ENCODE measurements at places on chromosomes 11 and 22.

DNA sequence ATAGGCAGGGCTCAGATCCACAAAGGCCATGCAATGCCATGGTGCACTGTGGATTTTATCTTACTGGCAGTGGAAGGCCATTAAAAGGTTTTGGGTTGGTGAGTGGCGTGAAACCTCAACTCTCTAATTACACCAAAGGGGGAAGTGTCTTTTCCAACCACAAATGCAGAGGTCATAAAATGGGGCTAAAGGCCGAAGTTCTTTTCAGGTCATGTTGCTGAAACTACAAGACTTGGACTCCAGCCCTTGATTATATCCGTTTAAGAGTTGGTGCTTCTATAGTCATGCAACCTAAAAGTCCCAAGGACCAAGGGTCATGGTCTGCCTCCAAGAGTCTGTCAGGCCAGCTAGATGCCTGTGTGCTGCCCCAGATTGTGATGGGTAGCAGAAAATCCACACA, 434.3 kb downstream of the RAB38 start:
- DNase-seq = no peak

DNA sequence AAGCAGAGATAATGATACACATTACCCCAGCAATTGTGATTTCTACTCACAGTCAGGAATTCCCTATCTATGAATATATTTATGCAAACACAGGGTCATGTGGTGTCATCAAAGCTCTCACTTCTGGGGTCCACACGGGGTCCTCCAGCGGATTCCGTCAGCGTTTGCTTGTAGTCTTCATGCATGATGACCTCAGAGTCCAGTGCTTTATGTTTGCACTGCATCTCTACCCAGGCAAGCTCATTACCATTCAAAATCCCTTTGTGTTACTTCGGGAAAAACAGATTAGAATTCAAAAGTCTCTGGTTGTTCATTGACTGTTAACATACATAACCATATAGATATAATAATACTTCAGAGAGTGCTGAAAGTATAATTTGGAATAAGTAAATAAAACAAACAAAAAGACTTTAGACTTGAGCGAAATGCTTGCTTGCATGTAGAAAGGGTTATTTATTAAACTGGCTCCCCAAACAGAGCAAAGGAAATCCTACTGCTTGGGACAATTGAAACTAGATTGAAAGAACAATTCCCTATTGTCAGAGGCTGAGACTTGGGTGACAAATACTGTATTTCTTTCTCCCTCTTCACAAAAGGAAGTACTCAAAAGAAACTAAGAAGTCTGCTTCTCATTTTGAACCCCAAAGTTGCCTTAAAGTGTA, 423.1 kb downstream of the ETS1 start:
- no peak for DNase-seq

DNA sequence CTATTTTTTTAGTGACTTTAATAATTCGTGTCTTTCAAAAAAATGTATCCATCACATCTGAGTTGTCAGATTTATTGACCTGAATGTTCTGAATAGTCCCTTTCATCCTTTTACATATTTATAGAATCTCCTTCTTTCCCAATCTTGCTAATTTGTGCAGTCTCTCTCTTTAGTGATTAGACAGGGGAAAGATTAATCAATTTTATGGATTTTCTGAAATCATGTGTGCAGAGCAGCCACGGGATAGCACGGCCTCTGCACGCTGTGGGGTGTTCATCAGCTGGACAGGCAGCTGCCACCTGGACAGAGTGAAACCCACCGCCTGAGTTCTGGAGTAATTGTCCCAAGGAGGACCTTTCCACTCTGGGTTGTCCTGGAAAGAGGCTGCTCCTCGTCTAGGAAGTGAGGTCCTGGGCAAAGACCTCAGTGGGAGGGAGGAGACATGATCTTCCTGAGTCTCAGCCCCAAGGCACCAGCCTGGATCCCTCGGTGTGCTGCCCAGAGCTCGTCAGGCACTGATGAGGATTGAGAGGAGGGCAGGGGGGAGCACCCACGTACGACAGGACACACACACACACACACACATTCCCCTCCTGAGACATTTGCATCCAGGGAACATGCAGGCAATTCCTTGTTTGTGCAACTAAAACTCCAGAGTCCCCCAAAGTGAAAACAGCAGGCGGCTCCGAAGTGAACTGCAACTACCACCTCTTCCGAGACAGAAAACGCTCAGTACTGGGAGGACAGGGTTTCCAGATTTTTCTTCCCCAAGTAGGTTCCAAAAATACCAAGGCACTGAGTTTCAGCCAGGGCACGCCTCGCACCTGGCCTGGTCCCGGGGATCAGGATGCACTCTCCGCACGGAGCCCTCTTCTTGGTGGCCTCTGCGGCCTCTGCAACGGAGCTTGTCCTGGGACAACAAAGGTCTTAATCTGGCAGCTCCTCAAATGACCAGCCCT, 22.5 kb upstream of the KRTAP5-6 start:
- DNase-seq = no peak

DNA sequence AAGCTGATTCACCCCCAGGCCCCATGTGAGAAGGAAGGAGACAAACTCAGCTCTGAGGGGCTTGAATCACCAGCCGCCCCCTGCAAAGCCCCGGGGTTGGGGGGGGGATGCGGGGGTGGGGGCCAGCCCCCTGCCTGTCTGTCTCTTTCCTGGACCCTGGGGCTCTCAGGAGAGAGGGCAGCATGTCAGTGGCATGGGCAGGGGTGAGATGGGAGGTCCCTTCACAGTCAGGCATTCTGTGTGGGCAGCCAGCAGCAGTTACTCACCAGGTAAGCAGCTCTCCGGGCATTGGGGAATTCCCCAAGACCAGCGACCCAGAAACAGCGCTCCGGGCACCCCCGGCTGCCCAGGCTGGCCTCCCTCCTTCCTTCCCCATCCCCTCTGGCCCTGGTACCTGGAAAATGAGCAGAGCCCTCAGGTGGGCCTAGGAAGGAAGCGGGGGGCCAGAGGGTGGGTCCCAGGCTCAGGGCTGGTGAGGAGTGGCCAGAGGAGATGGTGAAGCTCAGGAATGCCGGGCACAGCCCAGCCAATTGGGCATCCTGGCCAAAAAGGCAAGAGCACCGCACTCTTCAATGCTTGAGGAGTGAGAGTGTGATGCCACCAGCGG, 4.2 kb upstream of the LIF start:
- DNase-seq = no peak

DNA sequence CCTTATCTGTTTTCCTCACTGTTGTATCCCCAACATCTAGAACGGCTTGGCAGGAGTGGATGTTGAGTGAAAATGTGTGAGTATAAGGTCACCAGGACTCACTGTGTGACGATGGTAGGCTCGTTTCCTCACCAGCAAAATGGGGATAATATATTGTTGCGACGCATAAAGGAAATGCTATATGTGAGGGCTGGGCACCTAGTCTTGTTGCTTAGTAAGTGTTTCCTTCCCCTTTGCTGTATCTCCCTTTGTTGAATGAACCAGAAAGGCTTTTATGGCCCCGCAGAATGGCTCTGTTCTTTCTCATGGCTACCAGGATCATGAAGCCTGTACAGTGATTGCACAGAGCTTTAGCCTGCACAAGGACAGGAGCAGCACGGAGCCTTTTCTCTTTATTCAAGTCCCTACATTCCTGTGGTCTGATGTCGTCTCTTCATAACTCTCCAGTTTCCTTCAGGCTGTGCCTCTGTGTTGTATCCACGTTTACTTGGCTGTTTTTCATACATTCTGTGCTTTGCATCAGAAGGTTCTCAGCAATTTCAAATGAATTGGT, 5.4 kb downstream of the TNRC6B start:
- no peak for DNase-seq

- no peak for DNase-seq
These were observed 489 bp downstream of the NUP98 start for GRCh38 chr11:3796801-3797328.

- DNase-seq = peak; percentile 5
These were observed 325.8 kb downstream of the FAT3 start for GRCh38 chr11:92550411-92550810.

DNA sequence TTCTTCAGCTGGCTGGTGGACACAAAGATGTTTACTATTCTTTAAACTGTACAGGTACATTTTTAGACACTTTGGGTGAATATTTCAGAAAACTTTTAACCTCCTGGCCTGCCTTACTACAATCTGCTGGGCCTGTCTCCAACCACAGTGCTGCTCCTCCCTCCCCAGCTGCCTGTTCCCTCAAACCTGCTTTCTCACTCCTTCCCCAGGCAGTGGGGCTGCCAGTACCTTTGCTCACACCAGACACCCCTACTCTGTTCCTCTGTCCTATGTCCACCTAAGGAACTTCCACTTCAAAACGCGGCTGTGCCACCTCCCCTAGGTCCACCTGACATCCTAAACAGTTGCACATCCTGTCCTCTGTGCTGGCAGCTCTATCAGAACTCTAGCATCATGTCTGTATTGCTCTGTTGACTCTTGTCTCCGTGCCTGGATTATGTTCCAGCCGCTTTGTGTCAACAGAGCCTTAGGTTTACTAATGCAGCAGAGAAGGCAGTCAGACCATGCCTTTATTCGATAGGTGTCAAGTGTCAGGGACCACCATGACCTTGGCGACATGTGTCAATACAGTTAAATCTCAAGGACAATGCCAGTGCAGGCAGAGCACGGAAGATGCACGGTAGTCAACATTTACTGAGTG, 13.4 kb downstream of the ZP1 start:
- no peak for DNase-seq

GRCh38 chr11:105156231-105156630, 16.7 kb upstream of the CARD18 start:
- DNase-seq = no peak

DNA sequence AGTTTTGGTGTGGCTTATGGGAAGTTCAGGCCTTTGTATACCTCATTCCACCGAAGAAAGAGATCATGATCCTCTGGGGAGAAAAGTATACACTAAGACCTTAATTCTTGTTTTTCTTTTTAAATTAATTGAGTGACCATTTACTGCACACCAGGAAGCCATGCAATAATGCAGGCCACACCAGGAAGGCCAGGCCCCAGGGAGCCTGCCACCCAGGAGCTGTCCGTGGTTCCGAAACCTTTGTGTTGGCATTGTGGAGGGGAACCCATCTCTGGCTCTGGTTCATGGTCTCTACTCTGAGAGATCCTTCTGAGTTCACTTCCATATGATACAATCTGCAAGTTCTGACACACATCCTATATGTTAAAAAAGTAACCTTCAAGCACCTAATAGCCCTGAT, 291.8 kb downstream of the MIAT start:
- no peak for DNase-seq

- DNase-seq = no peak
These were observed 174.4 kb upstream of the NARS2 start for GRCh38 chr11:78748918-78749690.

- DNase-seq = no peak
These were observed 12.2 kb downstream of the SLC35C1 start for GRCh38 chr11:45817191-45817590.

DNA sequence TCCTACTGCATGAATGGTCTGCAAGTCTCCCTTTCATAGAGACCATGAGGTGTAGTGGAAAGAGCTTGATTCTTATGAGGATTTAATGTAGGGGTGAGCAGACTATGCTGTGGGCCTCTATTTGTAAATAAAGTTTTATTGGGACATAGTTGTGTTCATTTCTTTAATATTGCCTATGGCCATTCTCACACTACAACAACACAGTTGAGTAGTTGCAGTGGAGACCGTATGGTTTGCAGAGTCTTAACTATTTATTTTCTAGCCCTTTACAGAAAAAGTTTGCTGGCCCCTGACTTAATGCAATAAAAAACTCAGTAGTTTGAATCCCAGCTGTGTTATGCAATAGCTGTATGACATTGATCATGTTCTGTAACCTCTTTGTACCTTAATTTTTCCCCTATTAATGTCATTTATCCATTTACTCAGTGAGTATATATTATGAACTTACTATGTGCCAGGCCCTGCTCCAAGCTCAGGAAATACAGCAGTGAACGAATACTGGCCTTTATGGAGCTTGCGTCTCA, 106.3 kb downstream of the ATXN10 start:
- no peak for DNase-seq

- no peak for DNase-seq
These were observed 97.2 kb downstream of the PIWIL4 start for GRCh38 chr11:94664346-94664745.

DNA sequence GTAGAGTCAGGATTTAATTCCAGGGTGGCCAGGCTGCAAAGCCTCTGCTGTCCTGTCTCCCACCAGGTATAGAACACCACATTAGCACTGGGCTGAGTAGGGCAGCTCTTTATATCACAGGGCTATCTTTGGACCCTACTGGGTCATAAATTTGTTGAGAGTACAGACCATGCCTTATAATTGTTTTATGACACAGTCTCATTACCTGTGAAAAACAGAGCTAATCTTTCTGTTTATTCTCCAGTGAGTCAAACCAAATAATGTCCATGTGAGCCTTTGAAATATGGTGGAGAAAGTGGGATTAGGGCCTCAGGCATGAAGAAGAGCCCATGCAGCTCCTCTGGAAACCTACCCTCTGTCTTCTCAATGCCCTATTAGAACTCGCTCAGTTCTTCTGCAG, 49.6 kb upstream of the KIRREL3 start:
- no peak for DNase-seq

DNA sequence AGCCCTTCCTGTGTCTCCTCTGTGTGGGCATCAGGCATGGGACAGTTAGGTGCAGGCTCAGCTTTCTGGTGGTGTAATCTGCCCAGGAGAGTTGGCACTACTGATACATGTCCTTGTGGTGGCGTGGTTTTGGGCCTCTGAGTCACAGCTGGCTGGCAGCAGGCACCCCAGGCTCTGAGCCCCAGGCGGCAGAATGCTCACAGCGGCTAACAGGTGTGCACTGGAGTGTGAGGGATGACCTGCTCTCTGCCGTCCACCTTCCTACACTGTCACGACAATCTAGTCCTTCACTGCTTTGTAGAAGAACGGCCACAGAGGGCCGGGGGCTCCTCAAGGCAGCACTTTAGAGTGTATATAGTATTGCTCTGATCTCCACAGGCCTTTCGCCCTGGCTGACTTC, 100.3 kb upstream of the PITPNB start:
- DNase-seq = no peak

- DNase-seq = no peak
These were observed 8.4 kb upstream of the MGAT3 start for GRCh38 chr22:39448205-39449054.

- no peak for DNase-seq
These were observed 2.6 kb downstream of the VSIG10L2 start for GRCh38 chr11:125948278-125949051.

- no peak for DNase-seq
These were observed 424.9 kb downstream of the INSC start for GRCh38 chr11:15539645-15540044.
